ENCODE measurements at places on chromosomes 11 and 22.

- DNase-seq: no peak
Measured at GRCh38 chr11:9003573-9004182, at the start of gene NRIP3. Gene NRIP3, minus strand, starts transcription at chr11:9004001. Its CDS starts 66 bp downstream, at chr11:9003935.

GRCh38 chr11:46718155-46719019, 626 bp upstream of the F2 start:
- no peak for DNase-seq

GRCh38 chr11:74819400-74819799, 70.8 kb downstream of the RNF169 start:
- DNase-seq: no peak

DNA sequence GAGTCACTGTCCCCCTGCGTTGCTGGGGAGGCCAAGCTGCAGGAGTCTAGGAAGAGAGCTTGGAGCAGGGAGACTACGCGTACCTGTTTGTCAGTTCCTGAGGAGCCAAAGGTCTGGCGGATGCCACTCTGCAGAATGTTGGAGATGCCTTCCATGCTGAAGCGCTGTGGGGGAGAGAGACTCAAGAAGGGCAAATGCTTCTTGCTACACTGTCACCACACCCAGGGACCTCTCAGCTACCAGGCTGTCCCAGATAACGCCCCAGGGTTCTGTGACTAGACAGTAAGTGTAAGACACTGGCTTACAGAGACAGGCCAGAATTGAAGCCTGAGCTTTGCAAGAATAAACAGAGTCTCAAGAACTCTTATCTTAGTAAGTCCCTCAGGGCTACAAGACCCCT, 42.0 kb downstream of the FEZ1 start:
- DNase-seq: no peak

DNA sequence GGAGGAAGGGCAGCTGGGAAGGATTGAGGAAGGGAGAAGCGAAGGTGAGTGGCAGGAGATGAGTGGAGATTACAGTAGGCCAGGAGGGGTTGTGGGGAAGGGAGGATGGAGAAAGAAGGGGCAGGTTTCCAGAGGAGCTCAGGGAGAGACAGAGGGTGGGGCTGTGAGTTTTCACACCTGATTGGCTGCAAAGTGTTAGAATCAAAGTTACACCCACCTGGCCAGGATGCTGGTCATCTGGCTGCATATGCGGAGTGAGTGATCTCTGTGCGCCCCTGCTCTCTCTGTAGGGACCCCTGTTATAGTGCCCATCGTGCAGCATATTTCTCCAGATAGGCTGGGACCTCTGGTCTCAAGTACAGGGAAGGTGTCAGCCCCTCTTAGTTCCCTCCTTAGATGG, 18.3 kb downstream of the AMPD3 start:
- DNase-seq: no peak

- DNase-seq: no peak
Measured at GRCh38 chr11:33737362-33737821, 1.2 kb upstream of the CD59 start.

- no peak for DNase-seq
Measured at GRCh38 chr11:103800406-103801114, 235.9 kb upstream of the DDI1 start.

DNA sequence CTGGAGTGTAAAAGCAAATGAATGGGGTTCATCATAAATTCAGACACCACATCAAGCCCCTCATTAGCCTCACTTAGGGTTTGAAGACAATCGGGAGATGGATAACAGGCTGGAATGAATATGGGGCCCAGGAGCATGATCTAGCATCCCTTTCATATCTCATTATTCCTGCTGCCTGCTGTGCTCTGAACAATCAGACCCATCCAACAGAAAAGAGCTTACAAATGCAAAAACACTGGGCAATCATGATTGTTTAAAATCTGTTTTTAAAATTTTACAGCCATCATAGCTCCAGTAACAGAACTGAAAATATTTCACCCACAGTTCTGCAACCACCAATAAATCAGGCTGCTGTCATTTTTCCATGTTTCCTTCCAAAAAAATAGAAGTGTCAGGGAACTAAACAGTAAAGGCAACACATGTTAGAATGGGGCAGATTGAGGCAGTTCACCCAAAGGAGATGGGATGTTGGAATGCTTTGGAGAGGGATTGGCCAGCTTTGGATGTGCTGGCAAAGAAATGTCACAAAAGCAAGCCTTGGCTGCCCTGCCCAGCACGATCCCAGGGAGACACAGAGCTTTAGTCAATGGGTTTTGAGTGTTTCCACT, 47.8 kb upstream of the BMAL1 start:
- no peak for DNase-seq

- DNase-seq: no peak
Measured at GRCh38 chr11:65560555-65561418, 2.6 kb upstream of the LTBP3 start.

GRCh38 chr11:97739932-97740800, 1280.6 kb upstream of the CNTN5 start:
- DNase-seq: peak; percentile 78

DNA sequence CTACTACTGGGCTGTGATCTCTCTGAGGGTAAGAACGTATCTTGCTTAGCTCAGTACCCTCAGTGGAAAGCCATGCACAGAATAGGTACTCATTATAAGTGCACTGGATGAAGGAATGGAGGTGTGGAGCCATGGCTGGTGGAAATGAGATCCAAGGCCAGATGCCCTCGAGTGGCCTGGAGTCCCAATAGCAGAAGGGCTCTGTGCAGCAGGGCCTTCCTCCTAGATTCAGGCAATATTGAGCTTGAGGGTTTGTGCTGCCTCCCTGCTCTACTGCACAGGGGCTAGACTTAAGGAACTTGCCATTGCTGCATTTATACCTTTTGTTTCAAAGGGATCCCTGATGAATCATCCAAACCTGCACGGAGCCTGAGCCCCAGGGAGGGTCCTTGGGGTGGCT, 33.6 kb upstream of the TUB start:
- no peak for DNase-seq

- no peak for DNase-seq
Measured at GRCh38 chr11:58999291-58999680, 60.0 kb downstream of the GLYATL1 start.

DNA sequence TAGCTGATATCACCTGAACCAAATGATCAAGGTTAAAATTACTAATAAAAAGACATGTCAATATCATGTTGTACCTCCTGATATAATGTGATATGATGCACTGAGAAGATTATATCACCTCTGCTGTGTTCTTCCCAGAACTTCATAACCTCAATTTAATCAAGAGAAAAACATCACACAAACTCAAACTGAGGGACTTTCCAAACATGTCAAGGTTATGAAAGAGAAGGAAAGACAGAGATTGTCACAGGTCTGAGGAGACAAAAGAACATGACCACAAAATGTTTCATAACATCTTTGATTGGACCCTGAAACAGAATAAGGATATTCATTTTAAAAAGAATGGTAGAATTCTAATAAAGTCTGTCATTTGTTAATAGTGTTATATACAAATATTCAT, 43.0 kb upstream of the CFAP300 start:
- DNase-seq: no peak

DNA sequence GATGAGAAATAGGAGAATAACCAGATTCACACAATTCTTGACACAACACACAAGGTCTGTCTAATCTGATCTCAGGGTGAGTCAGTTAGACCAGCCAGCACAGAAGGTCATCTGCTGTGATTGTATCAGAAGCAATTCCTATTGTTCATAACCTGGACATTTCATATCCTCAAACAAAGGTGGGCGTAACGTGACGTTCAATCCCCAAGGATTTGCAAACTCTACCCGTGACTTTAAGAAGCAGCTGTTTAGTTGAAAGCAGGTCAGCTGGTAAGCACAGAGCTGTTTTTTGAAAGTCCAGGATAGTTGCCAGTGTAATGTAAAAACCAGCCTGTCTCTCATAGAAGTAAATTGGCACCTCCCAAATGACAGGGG, 385.1 kb downstream of the DCDC1 start:
- no peak for DNase-seq

GRCh38 chr11:68214173-68215086, 1.3 kb upstream of the KMT5B start:
- no peak for DNase-seq

GRCh38 chr22:28769394-28770085, 3.0 kb upstream of the CCDC117 start:
- DNase-seq: no peak

DNA sequence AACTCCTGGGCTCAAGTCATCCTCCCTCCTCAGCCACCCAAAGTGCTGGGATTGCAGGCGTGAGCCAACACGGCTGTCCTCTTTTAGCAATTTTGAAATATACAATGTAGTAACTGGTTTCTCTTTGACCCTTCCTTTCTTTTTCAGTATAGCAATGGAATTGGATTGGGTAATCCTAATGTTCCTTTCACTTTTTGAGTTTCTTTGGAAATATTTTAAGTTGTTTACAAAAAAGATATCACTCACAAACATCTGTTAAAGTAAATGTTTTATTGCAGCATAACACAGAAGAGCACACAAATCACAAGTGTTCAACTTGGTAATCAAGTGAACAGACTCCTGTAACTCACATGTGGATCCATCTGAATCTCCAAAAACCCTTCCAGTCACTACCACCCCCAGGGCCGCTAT, 44.6 kb upstream of the EP300 start:
- DNase-seq: no peak

DNA sequence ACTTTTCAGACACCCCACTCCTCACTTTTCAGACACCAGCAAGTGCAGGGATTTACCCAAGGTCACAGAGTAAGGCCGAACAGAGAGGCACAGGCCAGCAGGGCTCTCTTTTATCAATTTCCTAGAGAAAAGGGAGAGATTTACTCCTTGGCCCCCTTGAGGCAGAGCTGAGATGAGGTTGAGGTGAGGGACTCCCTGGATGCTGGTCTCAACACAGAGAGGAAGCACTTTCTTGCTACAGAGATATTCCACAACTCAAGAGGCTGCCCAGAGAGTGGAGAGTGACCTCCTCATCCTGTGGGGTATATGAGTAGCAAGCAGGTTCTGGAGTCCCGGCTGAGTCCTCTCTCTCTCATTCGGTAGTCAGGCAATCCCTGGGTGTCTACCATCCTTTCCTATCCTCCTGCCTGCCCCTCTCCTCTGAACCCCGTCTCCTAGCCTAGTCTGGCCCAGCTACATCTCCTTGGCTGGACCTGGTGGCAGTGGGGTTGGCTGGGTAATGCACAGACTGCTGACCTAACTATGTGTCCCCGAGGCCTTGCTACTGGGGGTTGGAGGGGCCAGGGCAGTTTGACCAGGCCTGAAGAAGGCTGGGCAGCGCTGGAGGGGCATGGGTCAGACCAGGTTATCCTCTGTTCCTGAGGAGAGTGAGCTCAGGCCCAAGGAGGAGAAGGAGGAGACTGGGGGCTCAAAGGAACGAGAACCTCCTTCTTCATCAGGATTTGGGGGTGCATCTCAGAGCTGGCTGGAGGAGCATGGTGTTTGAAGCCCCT, 1.8 kb upstream of the ARHGEF17 start:
- DNase-seq: no peak

- DNase-seq: no peak
Measured at GRCh38 chr22:44218071-44218470, 37.3 kb downstream of the PARVG start.

- no peak for DNase-seq
Measured at GRCh38 chr11:10678101-10678500, 15.5 kb downstream of the IRAG1 start.

DNA sequence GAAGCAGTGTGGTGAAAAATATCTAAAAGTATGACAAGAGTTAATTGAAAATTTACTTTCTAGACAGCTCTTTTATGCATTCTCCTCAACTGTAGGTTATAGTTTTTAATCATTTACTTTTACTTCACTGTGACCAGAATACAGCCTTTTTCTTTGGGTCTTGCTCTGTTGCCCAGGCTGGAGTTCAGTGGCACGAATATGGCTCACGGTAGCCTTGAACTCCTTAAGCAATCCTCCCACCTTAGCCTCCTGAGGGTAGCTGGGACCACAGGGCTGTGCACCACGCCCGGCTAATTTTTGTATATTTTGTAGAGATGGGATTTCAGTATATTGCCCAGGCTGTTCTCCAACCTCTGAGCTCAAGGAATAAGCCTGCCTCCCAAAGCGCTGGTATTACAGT, 5.3 kb downstream of the SC5D start:
- DNase-seq: no peak

GRCh38 chr11:119686177-119686882, 42.7 kb downstream of the NECTIN1 start:
- DNase-seq: no peak

DNA sequence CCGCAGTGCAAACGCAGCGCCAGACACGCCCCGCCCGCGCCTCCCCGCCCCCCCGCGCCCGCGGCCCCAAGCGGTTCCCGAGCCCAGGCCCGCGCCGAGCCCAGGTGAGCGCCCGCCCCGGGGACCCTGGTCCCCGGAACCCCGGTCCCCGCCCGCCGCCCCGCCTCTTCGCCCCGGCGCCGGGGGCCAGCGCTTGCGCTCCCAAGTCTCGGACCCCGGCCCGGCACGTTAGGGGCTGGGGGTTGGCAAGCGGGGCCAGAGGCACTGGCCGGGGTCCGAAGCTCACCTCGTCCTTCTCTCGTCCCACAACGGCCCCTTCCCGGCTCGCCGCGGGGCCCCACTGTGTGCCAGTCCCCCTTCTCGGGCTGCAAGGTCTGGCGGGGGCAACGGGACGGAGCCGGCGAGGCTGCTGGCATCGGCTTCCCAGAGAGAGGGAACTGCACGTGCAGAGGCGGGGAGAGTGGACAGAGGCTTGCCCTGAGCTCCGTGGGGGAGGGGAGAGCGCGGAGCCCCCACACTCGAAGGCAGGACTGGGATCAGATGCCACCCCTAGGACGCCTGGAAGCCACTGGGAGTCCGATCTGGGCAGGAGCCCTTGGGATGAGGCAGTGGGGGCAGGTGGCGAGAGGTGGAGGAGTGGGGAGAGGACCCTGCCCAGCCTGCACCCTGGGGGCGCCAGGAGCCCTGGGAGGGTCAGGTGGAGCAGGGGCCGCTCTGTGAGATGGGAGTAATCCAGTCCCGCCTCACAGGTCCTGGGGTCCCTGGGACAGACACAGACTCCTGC, 1.8 kb upstream of the AIFM3 start:
- DNase-seq: no peak

- DNase-seq: no peak
Measured at GRCh38 chr11:75527938-75528735, 2.4 kb upstream of the GDPD5 start.

GRCh38 chr22:45478108-45478771, 24.4 kb upstream of the FBLN1 start:
- no peak for DNase-seq

GRCh38 chr11:13891911-13892310, 70.6 kb upstream of the SPON1 start:
- no peak for DNase-seq

DNA sequence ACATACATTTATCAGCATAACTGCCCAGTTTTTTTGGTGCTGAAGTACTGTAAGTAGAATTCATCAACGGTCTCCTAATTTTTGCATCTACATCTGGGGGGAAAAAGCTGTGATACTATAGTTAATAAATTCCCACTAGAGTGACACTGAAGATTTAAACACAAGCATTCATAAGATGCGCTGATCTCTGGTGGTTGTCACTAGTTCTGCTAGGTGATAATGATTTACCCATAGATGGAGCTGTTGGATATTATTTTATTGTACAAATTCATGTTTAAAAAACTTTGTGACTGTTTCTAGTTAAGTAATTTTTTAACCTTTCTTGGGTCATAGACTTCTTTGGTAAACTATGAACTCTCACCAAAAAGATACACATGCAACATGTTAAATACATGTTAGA, 106.6 kb downstream of the EMSY start:
- DNase-seq: no peak

- no peak for DNase-seq
Measured at GRCh38 chr11:93564895-93565294, 21.7 kb upstream of the SMCO4 start.
